ENCODE measurements at places on chromosomes 4 and X.

GRCh38 chr4:43619219-43619618 lies 726.7 kb downstream of the GRXCR1 start:
- DNase-seq: no peak

DNA sequence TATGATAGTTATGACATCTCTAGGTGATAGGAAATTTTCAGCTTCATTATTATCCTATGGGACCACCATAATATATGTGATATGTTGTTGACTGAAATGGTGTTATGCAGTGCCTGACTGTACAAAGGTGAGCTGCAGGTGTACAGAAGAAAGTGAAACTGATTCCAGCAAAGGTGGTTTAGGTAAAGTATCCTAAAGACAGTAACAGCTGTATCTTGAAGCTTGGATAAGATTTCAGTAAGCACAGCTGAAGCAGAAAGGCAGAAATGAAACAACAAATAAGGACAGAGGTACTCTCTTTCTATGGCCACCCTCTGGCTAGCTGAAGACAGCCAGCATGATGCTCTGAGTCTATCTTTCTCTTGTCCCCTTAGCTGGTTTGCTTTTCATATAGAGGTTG lies 30.0 kb upstream of the PGK1 start:
- no peak for DNase-seq

DNA sequence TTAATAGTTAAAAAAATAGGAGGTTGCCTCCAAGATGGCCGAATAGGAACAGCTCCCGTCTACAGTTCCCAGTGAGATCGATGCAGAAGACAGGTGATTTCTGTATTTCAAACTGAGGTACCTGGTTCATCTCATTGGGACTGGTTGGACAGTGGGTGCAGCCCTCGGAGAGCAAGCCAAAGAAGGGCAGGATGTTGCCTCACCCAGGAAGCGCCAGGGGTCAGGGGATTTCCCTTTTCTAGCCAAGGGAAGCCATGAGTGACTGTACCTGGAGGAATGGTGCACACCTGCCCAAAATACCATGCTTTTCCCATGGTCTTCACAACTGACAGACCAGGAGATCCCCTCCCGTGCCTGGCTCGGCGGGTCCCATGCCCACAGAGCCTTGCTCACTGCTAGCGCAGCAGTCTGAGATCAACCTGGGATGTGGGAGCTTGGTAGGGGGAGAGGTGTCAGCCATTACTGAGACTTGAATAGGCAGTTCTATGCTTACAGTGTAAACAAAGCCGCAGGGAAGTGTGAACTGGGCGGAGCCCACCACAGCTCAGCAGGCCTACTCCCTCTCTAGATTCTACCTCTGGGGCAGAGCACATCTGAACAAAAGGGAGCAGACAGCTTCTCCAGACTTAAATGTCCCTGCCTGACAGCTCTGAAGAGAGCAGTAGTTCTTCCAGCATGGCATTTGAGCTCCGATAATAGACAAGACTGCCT lies 47.5 kb downstream of the PPA2 start:
- DNase-seq: no peak

DNA sequence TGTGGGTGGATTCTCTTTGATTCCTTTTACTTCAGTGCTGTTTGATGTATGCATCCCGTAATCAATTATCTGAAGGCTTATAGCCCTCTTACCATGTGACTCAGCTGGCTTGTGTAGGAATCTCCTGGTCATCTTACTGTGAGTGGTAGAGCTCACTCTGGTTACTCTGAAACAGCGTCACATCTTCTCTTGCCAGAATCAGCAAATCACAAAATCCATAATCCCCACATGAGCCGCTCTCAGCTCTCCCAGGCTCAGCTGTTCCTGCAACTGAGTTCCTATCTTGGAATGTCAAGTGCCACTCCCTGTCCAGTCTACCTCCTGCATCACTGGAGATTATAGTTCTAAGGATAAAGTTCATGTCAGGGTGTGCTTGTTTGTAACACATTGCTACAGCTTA lies 278.0 kb downstream of the FBXO8 start:
- DNase-seq: peak; percentile 20

DNA sequence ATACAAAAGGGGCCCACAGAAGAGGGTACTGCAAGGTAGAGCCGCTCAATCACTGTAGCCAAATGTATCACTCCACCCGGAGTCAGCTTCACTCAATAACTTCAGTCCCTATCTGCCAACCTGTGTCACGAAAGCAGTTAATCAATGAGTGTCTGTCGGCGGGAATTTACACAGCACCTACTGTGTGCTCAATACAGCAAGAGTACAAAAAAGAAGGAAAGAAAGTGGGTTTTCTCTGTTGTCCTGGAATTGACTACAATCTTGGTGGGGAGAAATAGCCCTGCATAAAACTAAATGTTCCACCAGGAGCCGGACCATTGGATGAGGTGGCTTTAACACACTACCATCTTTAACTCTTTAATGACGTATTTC lies 780 bp upstream of the NKRF start:
- DNase-seq: no peak

- DNase-seq: no peak
Observed at GRCh38 chr4:73092868-73093267, 23.4 kb upstream of the COX18 start.

DNA sequence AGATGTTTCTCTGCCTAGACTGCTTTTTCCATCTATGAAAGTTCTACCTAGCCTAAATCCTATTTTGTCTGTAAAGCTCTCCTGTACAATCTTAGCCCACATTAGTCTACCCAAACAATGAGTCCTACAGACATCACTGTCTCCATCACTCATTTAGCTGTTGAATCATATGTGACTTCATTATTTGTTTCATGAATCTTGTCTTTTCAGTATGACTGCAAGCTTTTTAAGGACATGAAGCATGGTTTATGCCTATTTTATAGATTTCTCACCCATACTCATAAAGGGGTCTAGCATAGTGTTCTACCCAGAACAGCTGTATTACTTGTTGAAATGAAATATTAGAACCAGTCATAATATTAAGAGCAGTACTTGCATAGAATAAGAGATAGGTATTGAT lies 13.0 kb downstream of the AMMECR1 start:
- DNase-seq: no peak

DNA sequence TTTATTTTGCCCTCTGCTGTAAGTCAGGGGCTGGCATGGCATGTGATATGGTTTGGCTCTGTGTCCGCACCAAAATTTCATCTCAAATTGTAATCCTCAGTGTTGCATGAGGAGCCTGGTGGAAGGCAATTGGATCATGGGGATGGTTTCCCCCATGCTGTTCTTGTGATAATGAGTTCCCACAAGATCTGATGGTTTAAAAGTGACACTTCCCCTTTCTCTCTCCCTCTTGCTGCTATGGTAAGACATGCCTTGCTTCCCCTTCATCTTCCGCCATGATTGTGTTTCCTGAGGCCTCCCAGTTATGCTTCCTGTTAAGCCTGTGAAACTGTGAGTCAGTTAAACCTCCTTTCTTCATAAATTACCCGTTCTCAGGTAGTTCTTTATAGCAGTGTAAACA lies 72.0 kb upstream of the MSX1 start:
- no peak for DNase-seq

DNA sequence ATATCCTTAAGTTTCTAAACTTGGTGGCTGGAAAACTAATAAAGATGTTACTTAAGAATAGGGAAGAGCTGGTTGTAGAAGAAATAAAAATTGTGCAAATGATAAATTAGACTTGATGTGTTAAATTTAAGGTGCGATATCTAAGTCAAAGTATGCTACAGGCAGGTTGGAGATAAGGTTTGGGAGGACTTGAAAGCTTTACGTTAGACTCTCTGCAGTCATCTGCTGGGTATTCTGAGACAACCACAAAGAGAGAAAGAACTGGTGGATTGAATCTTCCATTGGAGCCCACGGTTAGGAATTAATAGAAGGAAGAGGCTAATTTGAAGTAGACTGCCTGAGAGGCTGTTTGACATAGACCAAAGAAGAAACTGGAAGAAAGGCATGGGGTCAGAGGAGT lies 7.9 kb downstream of the SMAD1 start:
- no peak for DNase-seq

- no peak for DNase-seq
Observed at GRCh38 chr4:124953486-124953885, 241.0 kb upstream of the ANKRD50 start.

DNA sequence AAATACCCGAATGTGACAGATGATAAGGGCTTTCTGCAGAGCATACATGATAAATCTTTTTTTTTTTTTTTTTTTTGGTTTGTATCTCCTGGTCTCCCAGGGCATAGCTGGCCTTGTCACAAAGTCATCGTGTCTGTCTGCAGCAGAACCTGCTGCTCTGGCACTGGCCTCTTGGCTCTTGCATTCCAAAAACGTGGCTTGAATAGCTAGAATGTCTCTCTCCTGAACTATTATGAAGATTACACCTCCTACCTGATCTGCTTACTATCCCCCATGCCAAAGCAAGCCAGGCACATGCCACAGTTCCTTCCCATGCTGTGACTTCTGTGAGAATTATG lies 50.4 kb upstream of the SCRG1 start:
- DNase-seq: no peak

GRCh38 chr4:113790478-113790877 lies 28.9 kb upstream of the CAMK2D start:
- no peak for DNase-seq

- peak; percentile 61 for DNase-seq
Observed at GRCh38 chr4:76546327-76546726, 111.3 kb downstream of the SHROOM3 start.

DNA sequence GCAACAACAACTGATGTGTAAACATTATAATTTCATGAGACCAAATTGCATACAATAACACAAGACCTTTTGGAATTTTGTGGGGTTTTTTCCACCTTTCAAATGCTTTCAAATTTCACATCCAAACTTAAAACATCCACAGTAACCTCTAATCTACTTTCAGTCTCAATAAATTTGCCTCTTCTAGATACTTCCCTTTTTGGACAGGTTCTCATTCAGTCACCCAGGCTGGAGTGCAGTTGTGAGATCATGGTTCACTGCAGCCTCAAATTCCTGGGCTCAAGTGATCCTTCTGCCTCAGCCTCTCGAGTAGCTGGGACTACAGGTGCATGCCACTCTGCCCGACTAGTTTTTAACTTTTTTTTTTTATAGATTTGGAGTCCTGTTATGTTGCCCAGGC lies 556.6 kb downstream of the NLGN4X start:
- DNase-seq: no peak

- DNase-seq: no peak
Observed at GRCh38 chrX:12910423-12911121, 4.2 kb downstream of the TLR8 start.
